Placental pericyte (primary cell): ENCODE measurements at places on chromosomes 5 and 9. TPM values are rescaled to one million over a fixed set of nuclear protein-coding genes. Genes with fewer than 3 reads are reported as not detected.

Gene ARL14EPL
- total RNA-seq: not detected in 2 replicates

Gene ENTREP1
- 0.14 and 0.22 TPM in 2 replicates for total RNA-seq

Gene ADAMTS6
- 49.2 and 141 TPM in 2 replicates for total RNA-seq

Gene DRD1
- total RNA-seq: 0.44 and 0.72 TPM in 2 replicates

Gene FST
- 70.2 and 72.0 TPM in 2 replicates for total RNA-seq

Gene CDC23
- 19.3 and 33.2 TPM in 2 replicates for total RNA-seq

Gene MYOT
- total RNA-seq: not detected in 2 replicates

Gene NREP
- 68.3 and 234 TPM in 2 replicates for total RNA-seq

Gene FSTL4
- under 0.01 and 0.14 TPM in 2 replicates for total RNA-seq

Gene WDR38
- total RNA-seq: not detected in 2 replicates
